AG09309 (cell line): ENCODE measurements at places on chromosomes 11 and 22.

- no peak for DNase-seq
Measured at GRCh38 chr11:30956751-30957150, 370.6 kb upstream of the MPPED2 start.

DNA sequence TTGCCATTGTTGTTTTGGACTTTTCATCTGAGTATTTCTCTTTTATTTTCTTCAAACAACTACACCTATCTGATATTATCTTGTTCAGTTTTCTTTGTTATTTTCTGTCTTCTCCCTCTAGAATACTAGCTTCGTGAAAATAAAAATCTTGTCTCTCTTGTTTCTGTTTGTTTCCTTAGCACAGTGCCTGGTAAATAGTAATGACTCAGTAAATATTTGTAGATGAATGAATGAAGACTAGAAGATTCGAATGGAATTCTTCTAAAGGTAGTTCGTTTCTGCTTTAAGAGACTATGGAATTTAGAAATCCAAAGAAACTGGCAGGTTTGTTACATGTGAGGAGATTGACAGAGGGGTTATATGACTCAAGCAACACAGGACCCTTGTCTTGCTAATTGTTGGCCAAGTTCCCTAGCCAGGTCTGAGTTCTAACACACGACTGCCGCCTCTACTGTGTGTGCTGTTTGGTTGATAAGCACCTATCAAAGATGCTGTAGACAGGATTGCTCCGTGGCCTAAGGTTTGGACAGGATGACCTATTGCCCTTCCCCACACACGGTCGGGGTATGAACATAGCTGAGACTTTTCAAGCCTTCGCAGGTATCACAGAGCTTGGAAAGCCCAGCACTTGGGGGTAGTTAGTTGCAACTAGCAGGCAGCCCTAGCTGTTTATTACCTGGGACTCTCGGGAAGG lies 831 bp upstream of the TMEM135 start:
- DNase-seq, result no peak

- no peak for DNase-seq
Measured at GRCh38 chr22:43289976-43290721, 53.0 kb downstream of the SCUBE1 start.

DNA sequence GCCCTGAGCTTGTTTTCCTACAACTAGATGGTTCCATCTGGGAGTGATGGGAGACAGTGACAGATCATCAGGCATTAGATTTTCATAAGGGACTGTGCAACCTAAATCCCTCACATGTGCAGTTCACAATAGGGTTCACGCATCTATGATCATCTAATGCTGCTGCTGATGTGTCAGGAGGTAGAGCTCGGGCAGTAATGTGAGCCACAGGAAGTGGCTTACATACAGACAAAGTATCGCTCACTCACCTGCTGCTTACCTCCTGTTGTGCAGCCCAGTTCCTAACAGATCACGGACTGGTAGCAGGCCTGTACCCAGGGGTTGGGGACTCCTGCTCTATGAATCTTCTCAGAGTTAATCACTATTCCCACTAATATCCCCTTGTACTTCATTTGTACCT lies 12.4 kb downstream of the AAMDC start:
- no peak for DNase-seq

DNA sequence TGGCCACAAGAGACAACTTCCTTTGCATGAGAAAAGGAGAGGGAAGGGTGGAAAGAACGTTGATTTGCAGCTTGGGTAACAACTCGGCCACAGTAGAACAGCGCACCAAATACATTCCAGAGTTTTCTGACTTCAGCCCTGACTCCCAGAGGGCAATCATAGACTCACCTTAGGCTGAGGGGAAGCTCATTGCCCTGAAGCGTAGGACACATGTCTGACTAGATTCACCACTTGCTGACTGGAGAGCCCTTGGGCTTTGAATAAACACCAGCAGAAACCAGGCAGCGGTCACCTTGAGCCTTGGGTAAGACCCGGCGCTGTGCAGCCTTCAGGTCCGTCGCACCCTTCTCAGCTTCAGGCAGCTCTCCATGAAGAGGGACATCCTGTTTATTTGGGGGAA lies 151.8 kb upstream of the GRIA4 start:
- no peak for DNase-seq

DNA sequence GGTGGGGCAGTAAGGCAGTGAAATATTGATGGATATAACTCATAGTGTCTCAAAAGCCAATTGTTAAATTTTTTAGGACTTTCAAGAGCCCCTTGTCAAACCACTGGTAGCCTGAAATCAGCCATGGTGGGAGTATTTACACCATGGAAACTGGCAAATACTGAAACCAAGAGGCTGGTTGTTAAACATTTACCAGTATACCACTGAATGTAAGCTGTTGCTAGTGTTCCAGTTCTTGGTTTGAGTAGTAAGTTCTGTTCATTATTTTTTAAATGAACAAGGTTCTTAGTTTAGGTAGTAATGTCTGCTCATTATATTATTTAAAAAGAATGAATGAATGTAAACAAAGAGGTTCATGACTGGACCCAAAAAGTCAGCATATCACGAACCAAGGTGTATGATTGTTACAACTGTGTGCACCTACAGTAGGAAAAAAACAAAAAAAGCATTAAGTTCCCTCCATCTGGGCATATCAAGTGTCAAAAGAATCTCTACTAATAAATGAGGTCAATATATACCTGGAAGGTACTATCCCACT lies 4.5 kb upstream of the EIF3F start:
- DNase-seq, result no peak

DNA sequence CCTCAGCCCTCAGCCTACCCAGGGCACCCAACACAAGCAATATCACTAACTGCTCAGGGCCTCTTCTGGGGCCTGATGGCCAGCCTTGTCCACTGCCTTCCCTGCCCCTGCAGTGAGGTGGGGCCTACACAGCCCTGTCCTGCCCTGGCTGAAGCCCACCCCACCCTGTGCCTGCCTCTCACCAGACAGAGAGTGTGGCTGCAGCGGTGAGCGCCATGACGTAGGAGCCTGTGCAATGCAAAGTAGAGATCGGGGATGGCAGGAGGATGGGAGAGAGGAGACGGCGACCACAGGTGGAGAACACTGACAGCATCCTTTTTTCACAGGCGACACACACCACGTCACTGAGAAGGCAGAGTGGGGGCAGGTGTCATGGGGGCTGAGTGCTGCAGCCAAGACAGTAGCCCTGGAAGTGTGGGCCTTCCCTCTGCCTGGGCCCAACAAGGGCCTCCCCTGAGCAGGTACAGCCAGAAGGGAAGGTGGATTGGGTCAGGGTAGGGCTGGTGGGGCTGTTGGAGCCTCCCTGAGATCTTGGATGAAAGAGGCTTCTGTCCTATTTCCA lies 65.3 kb upstream of the CLTCL1 start:
- no peak for DNase-seq

- no peak for DNase-seq
Measured at GRCh38 chr11:15667127-15667725, 552.5 kb downstream of the INSC start.

DNA sequence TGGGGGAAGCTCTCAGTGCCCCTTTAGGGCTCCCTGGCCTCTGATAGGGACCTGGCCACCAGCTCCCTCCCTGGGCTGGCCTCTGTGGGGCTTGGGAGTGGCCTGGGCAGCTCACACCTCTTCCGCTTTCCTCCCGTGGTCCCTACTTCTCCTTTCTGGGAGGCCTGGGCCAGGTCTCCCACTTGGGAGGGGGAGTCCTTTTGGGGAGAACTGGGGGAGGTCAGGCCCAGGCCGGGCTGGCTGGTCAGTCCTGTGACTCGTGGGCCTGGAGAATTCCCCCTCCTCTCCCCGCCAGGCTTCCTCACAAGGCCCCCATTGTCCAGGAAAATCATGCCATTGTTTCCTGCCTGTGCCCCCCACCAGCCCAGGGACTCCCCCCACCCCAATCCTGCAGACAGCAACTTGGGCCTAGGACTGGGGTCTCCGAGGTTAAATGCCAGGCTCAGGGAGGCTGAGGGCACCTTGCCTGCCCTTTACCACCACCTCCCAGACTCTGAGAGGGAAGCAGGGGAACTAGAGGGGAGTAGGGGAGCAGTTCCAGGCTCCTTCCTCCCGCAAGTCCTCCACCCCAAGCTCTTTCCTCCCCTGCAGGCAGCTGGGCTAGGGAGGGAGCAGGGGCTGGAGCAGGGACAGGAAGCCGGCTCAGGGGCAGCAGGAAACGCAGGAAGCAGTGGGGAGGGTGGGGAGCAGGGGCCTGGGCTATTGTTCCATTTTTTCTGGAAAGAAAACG lies 2.8 kb downstream of the MAP3K11 start:
- no peak for DNase-seq

- DNase-seq, result no peak
Measured at GRCh38 chr11:61587951-61588727, 7.3 kb upstream of the SYT7 start.

GRCh38 chr11:63277345-63277943 lies 34.0 kb upstream of the SLC22A25 start:
- DNase-seq, result no peak

GRCh38 chr11:95821640-95822039 lies 31.3 kb downstream of the CEP57 start:
- peak; percentile 37 for DNase-seq

GRCh38 chr11:38809521-38809920 lies 2211.5 kb upstream of the RAG2 start:
- no peak for DNase-seq

DNA sequence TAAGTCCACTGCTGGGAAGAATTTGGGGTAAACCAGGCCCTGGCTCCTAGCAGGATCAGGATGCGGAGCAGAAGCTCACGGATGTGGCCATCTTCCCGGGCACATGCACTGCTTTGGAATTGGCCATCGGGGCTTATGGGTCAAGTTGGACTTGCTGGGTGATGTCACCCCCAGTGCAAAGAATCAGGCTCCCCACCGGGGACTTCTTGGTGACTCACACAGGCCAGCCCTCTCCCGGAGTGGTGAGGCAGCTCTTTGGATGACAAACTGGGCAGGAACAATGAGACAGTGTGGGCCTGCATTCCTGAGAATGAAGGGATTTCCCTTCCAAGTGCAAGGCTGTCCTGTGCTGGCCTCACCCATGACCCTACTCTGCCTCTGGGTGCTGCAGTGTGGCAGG lies 128.8 kb upstream of the ANO1 start:
- peak; percentile 25 for DNase-seq

GRCh38 chr11:17859552-17859951 lies 125.0 kb downstream of the KCNC1 start:
- DNase-seq, result no peak

DNA sequence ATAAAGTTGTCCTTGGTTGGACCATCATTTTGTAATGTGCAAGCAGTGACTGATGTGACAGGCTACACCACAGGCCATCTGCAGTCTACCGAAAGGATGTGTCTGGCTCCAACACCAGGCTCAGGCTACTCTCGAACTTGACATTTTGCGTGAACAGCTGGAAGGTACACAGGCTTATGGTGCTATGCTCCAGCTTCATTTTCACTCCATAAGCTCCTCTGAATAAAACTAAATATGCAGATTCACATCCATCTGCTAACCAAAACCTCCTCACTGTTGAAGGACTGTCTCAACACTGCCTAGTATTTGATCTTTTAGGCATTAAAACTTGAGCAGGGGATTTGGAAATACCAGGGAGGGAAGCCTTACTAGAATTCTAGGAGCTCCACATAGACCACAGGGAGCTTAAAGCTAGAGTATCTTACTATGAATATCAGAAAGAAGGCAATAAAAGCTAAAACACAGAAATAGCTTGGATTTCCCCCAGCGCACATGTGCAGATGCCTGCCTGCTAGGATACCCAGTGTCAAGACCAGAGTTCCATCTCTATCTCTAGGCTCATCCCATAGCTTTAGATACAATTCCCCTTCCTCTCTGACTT lies 383.9 kb upstream of the FAT3 start:
- no peak for DNase-seq

DNA sequence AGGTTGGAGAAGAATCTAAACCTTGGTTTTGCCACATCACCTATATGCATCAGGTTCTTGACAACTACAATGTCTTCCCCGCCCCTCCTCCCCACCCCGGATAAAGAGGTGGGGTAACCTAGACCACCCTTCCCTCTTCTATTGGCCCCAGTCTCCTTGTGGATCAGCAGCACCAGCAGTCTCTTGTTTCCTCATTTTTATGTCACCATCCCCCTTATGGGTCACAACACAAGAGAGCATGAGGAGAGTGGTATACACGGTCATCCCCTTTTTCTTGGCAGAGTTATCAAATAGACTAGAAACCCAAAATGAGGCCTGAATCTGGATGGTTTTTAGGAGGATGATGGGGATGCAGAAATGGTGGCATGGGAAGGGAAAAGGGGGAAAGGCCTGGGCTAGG lies 1.2 kb downstream of the MS4A4E start:
- DNase-seq, result no peak

DNA sequence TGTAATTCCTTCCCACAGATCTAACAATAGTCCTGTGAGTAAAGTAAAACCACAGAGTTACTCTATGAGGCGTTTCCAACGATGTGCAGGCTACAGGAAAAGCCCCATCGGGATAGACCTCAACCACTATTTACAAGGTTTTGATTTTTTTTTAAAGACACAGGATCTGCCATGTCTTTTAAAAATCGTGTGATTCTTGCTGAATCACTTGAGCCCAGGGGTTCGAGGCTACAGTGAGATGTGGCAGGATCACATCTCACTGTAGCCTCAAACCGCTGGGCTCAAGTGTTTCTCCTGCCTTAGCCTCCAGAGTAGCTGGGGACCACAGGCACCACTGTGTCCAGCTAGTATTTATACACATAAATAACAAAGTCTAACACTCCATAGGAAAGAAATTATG lies 7.8 kb downstream of the TAF1D start:
- no peak for DNase-seq

GRCh38 chr22:48621085-48621484 lies 1206.6 kb downstream of the BRD1 start:
- no peak for DNase-seq

- no peak for DNase-seq
Measured at GRCh38 chr11:22725079-22725478, 58.7 kb downstream of the GAS2 start.

GRCh38 chr22:25219948-25220442 lies 556 bp downstream of the CRYBB2 start:
- DNase-seq, result no peak

DNA sequence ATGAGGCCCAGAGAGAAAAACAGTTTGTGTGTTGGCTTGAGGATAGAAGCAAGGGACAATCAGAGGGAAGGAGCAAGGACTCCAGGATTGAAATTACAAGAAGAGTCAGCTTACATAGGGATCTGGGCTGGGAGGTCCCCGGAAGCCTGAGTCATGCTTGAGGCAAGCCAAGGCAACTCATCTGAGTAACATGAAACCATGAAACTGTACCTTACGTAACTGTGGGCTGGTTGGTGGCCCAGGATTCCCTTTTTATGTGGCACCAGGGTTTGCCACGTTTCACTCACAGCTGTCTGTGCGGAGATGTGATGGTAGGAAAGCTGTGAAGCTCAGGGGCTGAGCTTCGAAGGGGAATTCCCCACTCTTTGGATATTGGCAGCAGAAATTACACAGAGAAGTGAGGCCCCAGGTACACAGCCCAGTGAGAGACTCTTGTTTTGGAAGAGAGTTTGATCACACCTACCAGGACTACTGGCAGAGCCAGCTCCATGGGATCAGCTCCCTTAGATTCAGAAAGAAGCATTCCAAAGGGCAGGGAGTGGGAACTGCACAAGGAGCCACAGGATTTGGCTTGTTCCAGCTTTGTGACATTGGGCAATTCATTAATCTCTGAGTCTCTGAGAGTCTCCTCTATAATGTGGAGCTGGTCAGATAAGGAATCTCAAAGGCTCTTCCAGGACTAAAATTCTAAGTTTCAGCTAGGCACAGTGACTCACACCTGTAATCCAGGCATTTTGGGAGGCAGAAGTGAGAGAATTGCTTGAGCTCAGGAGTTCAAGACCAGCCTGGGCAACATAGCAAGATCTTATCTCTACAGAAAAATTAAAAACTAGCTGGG lies 7.8 kb downstream of the SLC5A1 start:
- DNase-seq, result peak; percentile 85
